ENCODE measurements at places on chromosomes 2 and 18. TPM values are rescaled to one million over a fixed set of nuclear protein-coding genes. Genes with fewer than 3 reads are reported as not detected.

- no peak for DNase-seq
- H3K4me3 ChIP-seq: no peak overlapping the region
- H3K27me3 ChIP-seq: no peaks in the 10 kb centered on the region
- H3K36me3 ChIP-seq: peaks cover 15% of the 10 kb centered on the region
These were observed 26.9 kb downstream of the RMC1 start for GRCh38 chr18:23530195-23530594.

DNA sequence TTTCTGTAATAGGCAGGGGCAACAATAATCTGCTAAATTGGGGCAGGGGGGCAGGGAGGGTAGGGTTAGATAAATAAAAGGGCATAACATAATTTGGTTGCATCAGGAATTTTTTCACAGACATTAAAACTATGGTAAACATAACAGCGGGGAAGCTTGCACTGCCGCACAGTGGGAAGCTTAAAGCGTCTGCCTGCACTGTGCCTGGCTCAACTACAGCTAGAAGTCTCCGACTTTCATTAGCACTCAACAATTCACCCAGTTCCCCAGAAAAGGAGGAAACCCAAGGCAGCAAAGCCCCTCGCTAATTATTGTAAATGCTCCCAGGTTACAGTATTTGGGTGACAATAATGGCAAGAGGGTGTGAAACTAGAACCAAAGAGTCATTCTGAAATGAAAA lies 562.9 kb downstream of the ARHGAP15 start:
- peaks cover 8% of the 10 kb centered on the region for H3K36me3 ChIP-seq
- H3K27me3 ChIP-seq: no peaks in the 10 kb centered on the region
- DNase-seq: no peak
- peaks cover 68% of the 10 kb centered on the region for H3K4me1 ChIP-seq

DNA sequence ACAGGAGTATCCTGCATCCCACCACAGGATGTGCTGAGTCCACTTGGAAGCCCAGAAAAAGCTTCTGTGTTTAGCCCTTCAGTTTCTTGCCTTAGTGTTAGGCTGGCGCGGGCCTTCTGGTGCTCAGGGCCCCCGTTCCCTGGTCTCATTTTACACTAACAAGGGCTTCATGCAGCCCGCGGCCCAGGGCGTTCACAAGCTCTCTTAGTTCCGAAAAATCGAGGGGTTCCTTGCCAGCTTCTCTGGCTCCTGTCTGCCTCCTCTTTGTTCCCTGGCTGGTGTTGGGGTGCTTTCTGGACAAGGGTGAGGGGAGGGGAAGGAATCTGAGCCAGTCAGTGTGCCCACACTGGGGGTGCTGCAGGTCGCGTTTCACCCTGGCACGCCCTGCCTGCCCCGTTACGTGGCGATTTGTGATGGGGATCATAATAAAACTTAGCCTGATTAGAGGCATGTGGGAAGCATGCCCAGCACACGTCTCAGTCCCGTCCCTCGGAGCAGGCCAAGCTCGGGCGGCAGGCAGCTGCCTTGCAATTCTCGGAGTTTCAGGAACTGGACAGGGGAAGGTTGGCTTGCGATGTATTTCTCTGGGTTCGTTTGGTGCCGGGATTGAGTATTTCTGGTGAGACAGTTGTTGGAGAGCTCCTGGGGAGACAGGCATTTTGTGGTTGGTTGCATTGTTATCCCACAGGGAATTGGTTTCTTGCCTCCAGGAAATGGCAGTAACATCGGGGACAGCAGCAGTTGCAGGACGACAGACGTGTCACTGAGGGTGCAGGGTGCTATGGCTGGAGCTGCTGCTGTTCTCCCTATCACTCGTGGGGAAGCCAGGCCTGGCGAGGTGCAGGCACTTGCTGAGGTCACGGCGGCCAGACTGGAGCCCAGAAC lies 22.9 kb downstream of the SH3BP4 start:
- DNase-seq: no peak
- H3K36me3 ChIP-seq: no peaks in the 10 kb centered on the region
- H3K4me3 ChIP-seq: no peak overlapping the region
- no peak overlapping the region for H3K27ac ChIP-seq
- H3K27me3 ChIP-seq: peaks cover 8% of the 10 kb centered on the region

GRCh38 chr2:151576080-151576479 lies 158.2 kb downstream of the NEB start:
- no peak overlapping the region for H3K4me3 ChIP-seq
- H3K4me1 ChIP-seq: no peaks in the 10 kb centered on the region
- H3K27me3 ChIP-seq: no peaks in the 10 kb centered on the region
- no peak for DNase-seq
- H3K36me3 ChIP-seq: no peaks in the 10 kb centered on the region

DNA sequence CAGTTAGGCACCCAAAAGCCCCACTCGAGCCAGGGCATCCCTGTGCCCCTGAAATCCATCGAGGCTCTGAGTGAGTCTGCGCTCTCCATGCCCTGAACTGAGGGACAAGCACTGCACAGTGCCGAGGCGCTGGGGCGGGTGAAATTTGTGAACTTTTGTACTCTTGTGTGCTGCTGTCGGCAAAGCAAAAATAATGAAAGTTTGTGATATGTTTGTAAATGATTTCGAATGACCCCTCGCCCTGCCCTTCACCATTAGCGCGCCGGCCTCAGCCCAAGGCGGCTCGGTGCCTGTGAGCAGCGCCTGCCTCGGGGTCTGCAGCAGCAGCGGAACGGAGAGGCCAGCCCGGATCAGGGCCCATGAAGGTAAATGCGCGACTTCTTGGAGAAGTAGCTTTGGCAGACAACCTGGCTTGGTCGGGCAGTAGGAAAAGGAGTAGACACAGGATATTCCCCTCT lies 1.8 kb upstream of the HOXD4 start:
- no peak overlapping the region for H3K4me3 ChIP-seq
- DNase-seq: no peak
- no peaks in the 10 kb centered on the region for H3K4me1 ChIP-seq
- H3K27ac ChIP-seq: no peak overlapping the region
- no peaks in the 10 kb centered on the region for H3K36me3 ChIP-seq
- H3K27me3 ChIP-seq: peaks cover 68% of the 10 kb centered on the region

GRCh38 chr2:41894563-41895333 lies 153.1 kb upstream of the PKDCC start:
- H3K4me1 ChIP-seq: peaks cover 32% of the 10 kb centered on the region
- DNase-seq: no peak
- no peak overlapping the region for H3K4me3 ChIP-seq
- H3K27ac ChIP-seq: no peak overlapping the region
- peaks cover 40% of the 10 kb centered on the region for H3K27me3 ChIP-seq

GRCh38 chr2:101364878-101365277 lies 22.4 kb downstream of the CREG2 start:
- H3K27me3 ChIP-seq: no peaks in the 10 kb centered on the region
- H3K27ac ChIP-seq: no peak overlapping the region
- no peak for DNase-seq
- no peak overlapping the region for H3K4me3 ChIP-seq
- no peaks in the 10 kb centered on the region for H3K36me3 ChIP-seq

DNA sequence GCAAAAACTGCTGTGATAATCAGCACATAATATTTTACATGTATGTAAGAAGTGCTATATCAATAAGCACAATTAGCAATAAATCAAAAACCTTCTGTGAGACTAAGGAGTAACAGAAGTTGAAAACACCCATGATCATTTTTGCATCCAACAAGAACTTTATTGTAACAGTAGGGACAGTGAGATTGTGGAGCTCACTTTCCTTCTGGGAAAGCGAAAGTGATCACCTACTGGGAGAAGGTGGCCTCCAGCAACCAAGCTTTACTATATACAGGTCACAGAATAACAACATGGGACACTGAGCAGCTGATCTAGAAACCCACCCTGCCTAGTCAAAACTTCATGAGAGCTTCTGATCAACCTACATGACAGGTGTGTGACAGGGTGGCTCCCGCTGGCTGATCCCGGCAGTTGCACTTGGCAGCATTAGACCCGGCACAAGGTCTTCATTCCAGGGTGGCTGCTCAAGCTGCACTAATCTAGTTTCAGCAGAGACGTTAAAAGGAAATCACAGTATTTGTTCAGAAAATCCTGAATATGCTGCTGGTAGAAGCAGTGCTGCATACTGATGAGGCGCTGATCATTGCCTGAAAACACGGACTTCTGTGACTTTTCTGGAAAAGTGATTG lies 63.5 kb upstream of the ARL5A start:
- no peak for DNase-seq
- no peaks in the 10 kb centered on the region for H3K4me1 ChIP-seq
- H3K4me3 ChIP-seq: no peak overlapping the region
- no peak overlapping the region for H3K27ac ChIP-seq
- peaks cover 3% of the 10 kb centered on the region for H3K27me3 ChIP-seq
- H3K36me3 ChIP-seq: no peaks in the 10 kb centered on the region

DNA sequence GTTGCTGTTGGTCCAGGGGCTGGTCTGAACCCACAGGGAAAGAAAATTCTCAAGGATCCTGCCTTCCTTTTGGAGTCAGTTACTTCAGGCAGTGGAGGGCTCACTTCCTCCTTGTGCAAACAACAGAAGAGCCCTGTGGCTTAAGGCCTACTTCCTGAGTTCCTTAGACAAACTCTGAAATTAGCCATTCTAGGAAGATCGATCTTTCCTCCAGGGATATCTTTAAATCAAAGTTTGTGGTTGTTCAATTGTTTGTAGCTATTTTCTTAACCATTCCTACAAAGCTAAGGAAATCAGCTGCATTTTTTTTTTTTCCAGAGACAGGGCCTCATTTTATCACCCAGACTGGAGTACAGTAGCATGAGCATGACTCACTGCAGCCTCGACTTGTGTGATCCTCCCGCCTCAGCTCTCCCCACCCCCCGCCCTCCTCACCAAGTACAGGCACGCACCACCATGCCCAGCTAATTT lies 156.0 kb downstream of the TANC1 start:
- H3K27ac ChIP-seq: peak overlapping the region; percentile 86
- H3K4me1 ChIP-seq: peaks cover 36% of the 10 kb centered on the region
- H3K27me3 ChIP-seq: no peaks in the 10 kb centered on the region
- H3K4me3 ChIP-seq: peak overlapping the region; percentile 32

GRCh38 chr2:236844711-236845110 lies 241.0 kb upstream of the COPS8 start:
- no peak overlapping the region for H3K27ac ChIP-seq
- no peak overlapping the region for H3K4me3 ChIP-seq
- peaks cover 7% of the 10 kb centered on the region for H3K27me3 ChIP-seq
- no peak for DNase-seq
- H3K4me1 ChIP-seq: no peaks in the 10 kb centered on the region

GRCh38 chr2:110770404-110770958 lies 38.1 kb downstream of the ACOXL start:
- H3K4me1 ChIP-seq: no peaks in the 10 kb centered on the region
- H3K36me3 ChIP-seq: no peaks in the 10 kb centered on the region
- no peak overlapping the region for H3K4me3 ChIP-seq
- H3K27ac ChIP-seq: no peak overlapping the region

DNA sequence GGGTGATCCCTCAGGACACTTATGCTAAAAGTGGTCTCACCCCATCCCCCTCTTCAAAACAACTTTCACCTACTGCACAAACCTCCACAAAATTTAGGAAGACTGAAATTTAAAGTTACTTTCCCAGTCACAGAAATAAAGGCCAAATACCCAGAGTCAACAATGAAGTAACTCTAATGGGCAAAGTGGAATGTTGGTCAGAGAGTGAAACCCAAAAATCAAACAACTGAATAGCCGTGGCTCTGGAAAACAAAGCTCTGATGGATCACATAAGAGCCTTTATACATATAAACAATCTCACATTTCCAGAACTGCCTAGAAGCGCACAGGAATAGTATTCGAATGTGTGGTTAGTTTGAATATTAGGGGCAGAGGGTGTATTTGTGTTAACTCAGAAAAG lies 4.7 kb downstream of the ACVR1 start:
- no peak overlapping the region for H3K4me3 ChIP-seq
- H3K4me1 ChIP-seq: peaks cover 33% of the 10 kb centered on the region
- no peaks in the 10 kb centered on the region for H3K36me3 ChIP-seq
- H3K27ac ChIP-seq: no peak overlapping the region
- no peak for DNase-seq

GRCh38 chr2:73822276-73822675 lies 6.5 kb upstream of the STAMBP start:
- H3K27me3 ChIP-seq: peaks cover 2% of the 10 kb centered on the region
- DNase-seq: peak; percentile 69
- peaks cover 49% of the 10 kb centered on the region for H3K4me1 ChIP-seq

GRCh38 chr18:34637094-34637801 lies 72.8 kb upstream of the DTNA start:
- no peaks in the 10 kb centered on the region for H3K4me1 ChIP-seq
- no peaks in the 10 kb centered on the region for H3K36me3 ChIP-seq
- peaks cover 2% of the 10 kb centered on the region for H3K27me3 ChIP-seq
- H3K4me3 ChIP-seq: no peak overlapping the region
- DNase-seq: no peak

GRCh38 chr18:13294309-13294708 lies 75.7 kb downstream of the LDLRAD4 start:
- H3K36me3 ChIP-seq: no peaks in the 10 kb centered on the region
- no peak overlapping the region for H3K27ac ChIP-seq
- H3K27me3 ChIP-seq: peaks cover 7% of the 10 kb centered on the region
- no peak for DNase-seq
- H3K4me3 ChIP-seq: no peak overlapping the region

DNA sequence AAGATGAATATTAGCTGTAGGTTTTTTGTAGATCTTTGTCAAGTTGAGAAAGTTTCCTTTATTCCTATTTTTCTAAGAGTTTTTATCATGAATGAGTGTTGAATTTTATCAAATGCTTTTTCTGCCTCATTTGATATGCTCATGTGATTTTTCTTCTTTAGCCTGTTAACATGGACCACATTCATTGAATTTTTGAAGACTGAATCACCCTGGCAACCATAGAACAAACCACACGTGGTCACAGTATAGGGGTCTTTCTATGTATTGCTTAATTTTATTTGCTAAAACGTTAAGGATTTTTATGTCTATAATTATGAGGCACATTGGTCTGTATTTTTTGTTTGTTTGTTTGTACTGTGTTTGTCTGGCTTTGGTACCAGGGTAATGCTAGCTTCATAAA lies 201.7 kb upstream of the CWC22 start:
- H3K4me3 ChIP-seq: no peak overlapping the region
- no peak for DNase-seq
- no peaks in the 10 kb centered on the region for H3K4me1 ChIP-seq
- H3K27me3 ChIP-seq: no peaks in the 10 kb centered on the region
- no peaks in the 10 kb centered on the region for H3K36me3 ChIP-seq
- H3K27ac ChIP-seq: no peak overlapping the region

The RAPH1 gene
- total RNA-seq: 0.92 TPM

The RESP18 gene
- not detected for total RNA-seq

The EDAR gene
- not detected for total RNA-seq

The BCL11A gene
- 0.81 TPM for total RNA-seq

The INHA gene
- total RNA-seq: not detected

The MAB21L4 gene
- total RNA-seq: not detected

All from natural killer cell treated with Interleukin-12 subunit alpha and Interleukin-12 subunit beta and Interleukin-15 and Interleukin-18, amount 100 ng/mL, for 72 hours (primary cell).